Activated T-cell treated with anti-CD3 and anti-CD28 coated beads for 4 hours (primary cell): ENCODE measurements at places on chromosomes 5 and 9.
A peak's percentile ranks its signal among the peaks of the same experiment; 100 is the strongest.

DNA sequence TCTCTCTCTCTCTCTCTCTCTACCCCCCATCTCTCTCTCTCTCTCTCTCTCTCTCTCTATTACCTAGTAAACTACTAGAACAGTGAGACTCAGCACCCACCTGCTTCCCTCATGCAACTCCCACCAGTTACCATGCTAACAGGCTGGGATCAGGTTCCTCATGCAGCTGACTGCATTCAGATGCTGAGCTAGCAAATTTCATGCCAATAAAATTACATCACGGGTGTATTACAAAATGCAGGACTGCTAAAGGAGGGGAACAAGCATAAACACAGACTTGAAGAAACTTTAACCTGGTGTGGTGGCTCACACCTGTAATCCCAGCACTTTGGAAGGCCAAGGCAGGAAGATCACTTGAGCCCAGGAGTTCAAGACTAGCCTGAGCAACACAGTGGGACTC lies 76.0 kb downstream of the CEMIP2 start:
- DNase-seq, result no peak

DNA sequence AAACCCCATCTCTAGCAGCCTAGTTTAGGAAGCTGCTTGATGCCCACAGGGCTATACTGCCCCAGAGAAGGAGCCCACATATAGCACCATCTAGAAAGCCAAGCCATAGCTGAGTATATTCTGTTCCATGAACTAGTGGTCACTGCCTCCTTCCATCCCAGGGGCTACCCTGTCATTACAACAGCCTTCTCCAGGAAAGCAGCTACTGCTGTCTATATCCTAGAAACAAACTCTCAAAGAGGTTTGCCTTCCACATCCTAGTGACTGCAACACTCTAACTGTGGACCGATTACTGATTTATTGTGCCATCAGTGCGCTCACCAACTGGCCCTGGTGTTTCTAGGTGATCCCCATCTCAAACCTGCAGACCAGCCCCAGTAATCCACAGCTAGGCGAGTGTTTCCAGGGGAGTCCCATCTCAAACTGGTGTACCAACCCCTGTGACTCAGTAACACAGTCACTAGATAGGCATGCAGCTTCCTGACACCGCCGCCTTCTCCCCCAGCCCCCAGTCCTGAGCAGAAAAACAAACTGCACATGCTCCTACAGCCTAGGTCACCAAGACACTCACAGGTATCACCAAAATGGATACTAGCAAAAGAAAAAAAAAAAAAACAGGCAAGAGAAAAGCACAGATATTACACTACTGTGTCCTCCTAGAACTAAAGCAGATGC lies 14.8 kb downstream of the SPTLC1 start:
- DNase-seq, result no peak

GRCh38 chr9:129197978-129198318 lies 19.9 kb upstream of the IER5L start:
- DNase-seq, result no peak

DNA sequence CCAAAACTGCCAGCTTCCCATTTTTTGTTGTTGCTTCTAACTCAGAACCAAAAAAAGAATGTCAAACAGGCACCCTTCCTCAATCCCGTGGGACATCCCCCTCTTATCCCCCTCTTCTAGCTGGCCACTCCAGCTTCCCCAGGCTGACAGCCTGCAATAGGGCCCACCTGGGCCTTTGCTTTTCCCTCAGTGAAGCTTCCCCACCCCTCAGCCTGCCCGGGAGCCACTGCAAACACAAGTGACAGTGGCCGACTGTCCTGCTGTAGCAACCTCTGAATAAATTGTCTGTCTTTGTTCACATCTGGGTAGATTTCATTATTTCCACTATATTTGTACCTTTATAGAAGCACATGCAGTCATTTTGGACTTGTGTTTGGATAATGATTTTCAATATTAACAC lies 245.3 kb downstream of the GADD45G start:
- no peak for DNase-seq

DNA sequence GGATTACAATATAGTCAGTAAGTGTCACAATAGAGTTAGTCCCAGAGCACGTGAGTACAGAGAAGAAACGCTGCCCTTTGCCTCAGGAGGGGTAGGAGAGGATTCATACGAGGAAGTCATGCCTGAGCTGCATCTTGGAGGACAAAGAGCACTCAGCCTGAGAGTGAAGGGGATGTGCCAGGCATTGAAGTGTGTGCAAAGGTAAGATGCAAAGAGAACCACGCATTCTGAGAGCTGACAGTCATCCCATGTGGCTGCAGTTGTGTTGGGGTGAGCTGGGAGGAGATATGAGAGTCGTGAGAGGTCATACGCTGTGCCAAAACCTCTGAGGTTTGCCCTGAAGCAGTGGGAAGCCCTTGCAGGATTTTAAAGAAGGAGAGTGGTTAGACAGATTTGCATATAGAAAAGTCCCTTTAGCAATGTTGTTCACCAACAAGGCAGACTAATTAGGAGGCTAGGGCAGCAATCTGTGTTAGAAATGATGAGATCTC lies 97.5 kb downstream of the PIP5K1B start:
- no peak for DNase-seq

GRCh38 chr5:80213466-80213865 lies 42.4 kb downstream of the SERINC5 start:
- no peak for DNase-seq

GRCh38 chr9:36862206-36863145 lies 171.6 kb downstream of the PAX5 start:
- DNase-seq, result no peak

GRCh38 chr5:33888587-33888986 lies 3.2 kb downstream of the ADAMTS12 start:
- no peak for DNase-seq

DNA sequence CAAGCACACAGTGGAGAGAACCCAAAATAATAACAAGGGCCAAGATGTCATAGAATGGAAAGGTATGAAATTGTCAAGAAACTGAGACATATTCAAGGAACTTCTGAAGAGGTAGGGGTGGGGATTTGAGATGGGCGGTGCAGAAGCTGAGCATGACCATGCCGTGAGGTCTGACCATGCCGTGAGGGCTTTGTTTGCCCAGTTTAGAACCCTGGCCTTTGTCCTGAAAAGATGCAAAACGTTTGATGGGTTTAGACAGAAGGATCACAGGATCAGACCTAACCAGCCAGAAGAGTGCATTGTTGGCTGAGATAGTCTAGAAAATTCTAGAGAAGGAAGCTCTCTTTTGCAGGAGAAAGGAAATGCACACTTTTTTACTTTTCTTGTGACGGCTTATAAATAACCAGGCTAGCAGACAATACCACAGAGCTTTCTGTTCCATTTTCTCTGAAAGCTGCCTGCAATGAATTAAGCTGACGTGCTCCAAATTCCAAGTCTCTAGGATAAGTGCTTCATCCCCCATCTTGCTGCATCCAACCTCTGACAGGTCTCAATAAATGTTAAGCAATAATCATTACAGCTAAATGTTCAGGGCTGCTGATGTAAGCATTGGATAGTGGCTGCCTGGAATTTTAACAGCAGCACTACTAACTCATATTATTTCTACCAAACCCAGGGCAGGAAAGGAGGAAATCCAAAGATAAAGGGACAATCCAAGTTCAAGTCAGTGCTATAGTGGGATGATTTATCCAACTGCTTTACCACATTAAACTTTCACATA lies 110.9 kb upstream of the IL6ST start:
- no peak for DNase-seq

- DNase-seq, result no peak
These were observed 4.4 kb upstream of the SPTLC1 start for GRCh38 chr9:92119586-92119985.

- no peak for DNase-seq
These were observed 63.8 kb upstream of the ANKH start for GRCh38 chr5:14935341-14935740.

DNA sequence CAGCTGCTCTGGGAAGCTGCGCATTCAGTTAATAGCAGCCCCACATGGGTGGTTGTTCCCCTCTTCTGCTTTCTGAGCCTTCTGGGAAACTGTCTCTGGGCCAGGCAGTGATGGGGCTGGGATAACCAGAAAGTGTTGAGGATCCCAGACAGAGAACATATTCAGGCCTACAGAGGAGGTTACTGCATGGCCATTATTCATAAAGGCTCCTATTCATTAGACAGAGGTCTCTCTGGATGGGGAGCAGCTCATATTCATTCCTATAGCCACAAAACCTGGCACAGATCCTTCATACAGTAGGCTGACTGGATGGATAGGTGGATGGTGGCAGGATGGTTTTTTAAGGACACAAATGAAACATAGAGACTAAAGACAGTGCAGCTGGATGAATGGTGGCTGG lies 76.3 kb downstream of the HSPA4 start:
- DNase-seq, result no peak

GRCh38 chr5:169801324-169801777 lies 164.3 kb downstream of the DOCK2 start:
- no peak for DNase-seq

- DNase-seq, result no peak
These were observed 180.4 kb downstream of the MLLT3 start for GRCh38 chr9:20441711-20442423.

- DNase-seq, result no peak
These were observed 61.8 kb downstream of the SMIM15 start for GRCh38 chr5:61100437-61100836.

GRCh38 chr5:56807679-56808078 lies 7.7 kb upstream of the MAP3K1 start:
- DNase-seq, result no peak

DNA sequence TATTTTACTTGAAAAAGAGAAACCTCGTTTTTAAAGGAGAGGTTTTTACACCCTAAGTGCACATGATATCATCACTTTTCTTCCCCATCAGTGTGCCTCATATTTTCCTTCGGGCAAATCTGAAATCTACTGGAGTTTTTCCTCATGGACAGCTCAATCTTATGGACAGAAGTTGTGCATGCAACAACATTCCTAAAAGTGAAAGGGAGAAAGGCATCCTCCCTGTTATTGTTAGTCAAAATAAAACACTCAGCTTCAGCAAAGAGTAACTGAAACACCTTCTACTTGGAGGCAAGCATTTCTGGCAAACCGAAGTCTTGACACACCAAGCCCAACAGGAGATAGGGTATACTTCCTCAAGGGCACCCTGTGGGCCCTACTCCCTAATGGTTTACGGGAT lies 217.9 kb downstream of the BNC2 start:
- no peak for DNase-seq

DNA sequence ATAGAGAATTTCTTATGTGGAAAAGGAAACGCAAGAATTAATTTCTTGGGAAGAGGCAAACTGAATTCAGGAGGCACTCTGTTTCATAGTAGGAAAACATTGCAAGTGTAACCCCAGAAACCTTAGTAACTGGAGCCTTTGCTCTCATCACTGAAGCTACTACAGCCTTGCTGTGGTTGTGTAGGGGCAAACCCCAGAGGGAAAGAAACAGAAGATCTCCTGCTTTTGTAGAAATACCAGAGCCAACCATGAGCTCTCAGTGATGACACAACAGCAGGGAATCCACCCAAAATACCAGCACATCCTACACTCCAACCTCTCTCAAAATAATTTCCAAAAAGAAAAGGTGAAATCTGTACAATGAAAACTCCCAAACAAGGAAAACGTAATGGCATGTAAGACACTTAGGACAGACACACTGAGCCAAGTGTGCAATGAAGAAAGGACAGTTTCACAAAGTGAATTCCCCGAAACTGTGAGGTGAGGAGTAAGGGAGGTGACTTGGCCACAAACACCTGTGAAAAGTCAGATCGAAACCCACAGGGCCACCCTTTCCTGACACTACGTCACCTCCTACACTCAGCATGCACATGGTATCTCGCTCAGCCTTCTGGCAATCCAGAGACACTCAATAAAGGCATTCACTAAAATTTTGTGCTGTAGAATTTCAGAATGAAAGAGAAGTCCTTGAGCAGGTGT lies 8.5 kb upstream of the ACSL6 start:
- DNase-seq, result peak; percentile 53

GRCh38 chr5:83340511-83340918 lies 131.0 kb upstream of the VCAN start:
- DNase-seq, result no peak

- DNase-seq, result no peak
These were observed 12.9 kb upstream of the NPR2 start for GRCh38 chr9:35778496-35778895.

- DNase-seq, result no peak
These were observed 99.5 kb downstream of the DAB2IP start for GRCh38 chr9:121750715-121751623.

GRCh38 chr5:68918306-68918705 lies 175.5 kb upstream of the SLC30A5 start:
- DNase-seq, result no peak

DNA sequence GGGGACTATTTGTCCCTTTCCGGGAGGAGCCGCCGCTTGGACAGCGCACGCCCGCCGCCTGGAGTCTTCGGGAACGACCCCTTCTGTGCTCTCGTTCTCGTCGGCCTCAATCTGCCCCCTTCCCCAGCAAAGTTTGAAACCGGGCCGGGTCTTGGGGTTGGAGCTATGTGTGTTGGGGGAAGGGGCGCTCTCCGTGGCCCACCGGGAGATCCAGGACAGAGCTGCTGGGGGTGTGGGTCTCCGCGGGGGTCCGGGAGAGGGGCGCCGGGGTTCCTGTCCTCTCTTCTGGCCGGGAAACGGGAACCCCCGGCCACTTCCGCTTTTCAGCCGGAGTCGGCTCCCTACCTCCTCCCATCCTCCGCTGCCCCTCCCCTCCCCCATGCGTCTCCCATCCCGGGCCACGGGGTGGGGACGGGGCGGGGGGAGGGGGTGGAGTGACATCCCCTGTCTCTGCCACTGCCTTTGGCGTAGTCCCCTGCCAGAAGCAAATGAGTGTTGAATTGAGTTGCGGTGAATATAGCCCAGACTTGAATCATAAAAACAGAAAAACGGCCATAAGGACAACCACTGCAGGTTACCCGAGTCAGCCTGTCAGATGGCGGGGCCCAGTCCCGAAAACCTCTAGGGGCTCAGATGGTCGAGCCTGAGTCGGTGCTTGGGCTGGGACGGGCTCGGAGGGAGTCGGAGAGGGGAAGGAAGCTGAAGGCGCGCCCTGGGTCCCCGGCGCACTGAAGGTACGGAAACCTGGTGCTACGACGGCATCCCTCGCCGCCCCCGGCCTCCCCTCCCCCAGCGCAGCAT lies 1.1 kb downstream of the CPLX2 start:
- DNase-seq, result no peak

GRCh38 chr5:158344376-158344775 lies 485.4 kb upstream of the CLINT1 start:
- no peak for DNase-seq

- no peak for DNase-seq
These were observed 608.7 kb upstream of the SEMA6A start for GRCh38 chr5:117183326-117183725.

DNA sequence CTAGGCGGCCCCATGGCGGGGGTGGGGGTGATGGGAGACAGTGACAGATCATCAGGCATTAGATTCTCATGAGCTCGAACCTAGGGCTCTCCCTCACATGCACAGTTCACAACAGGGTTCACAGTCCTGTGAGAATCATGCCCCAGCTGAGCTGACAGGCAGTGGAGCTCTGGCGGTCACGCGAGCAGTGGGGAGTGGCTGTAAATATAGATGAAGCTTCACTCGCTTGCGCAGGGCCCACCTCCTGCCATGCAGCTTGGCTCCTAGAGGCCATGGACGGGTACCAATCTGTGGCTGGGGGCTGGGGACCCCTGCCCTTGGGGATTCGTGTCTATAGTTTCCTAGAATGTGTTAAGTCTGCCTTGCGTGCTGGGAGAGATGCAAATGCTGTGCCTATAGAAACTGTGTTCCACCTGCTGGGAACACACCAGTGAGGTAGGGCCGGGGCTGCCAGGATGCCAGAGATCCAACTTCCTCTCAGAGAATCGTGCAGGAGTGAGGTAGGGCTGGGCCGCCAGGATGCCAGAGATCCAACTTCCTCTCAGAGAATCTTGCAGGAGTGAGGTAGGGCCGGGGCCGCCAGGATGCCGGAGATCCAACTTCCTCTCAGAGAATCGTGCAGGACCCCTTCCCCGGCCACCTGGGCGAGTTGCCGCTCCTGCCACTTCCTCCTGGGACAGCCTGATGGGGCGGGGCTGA lies 14.1 kb upstream of the EXOC3 start:
- DNase-seq, result no peak
